ENCODE measurements at places on chromosomes 1 and 21. TPM values are rescaled to one million over a fixed set of nuclear protein-coding genes. Genes with fewer than 3 reads are reported as not detected.

GPR153 gene
- 16.4 TPM for total RNA-seq

OLFML2B gene
- 36.1 TPM for total RNA-seq

OR2L5 gene
- not detected for total RNA-seq

DNA sequence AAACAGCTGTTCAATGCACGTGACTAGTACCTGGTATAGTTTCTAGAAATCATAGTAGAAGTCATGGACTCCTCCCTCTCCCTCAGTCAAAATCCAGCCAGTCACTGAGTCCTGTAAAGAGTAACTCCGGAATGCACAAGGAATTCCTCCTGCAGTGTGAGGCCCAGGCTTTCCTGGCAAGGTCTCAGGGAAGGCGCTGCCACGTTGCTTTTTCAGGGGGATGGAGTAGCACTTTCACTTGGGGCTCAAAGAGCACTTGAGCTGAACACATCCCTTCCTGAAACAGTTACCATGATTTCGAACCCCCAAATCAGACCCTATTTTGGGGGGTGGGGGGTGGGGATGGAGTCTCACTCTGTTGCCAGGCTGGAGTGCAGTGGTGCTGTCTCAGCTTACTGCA, 26.4 kb upstream of the LRRC8D start:
- no peaks in the 10 kb centered on the region for H3K27me3 ChIP-seq
- H3K4me3 ChIP-seq = no peak overlapping the region
- no peak overlapping the region for H3K27ac ChIP-seq
- no peaks in the 10 kb centered on the region for H3K36me3 ChIP-seq
- DNase-seq = no peak
- H3K4me1 ChIP-seq = no peaks in the 10 kb centered on the region

DNA sequence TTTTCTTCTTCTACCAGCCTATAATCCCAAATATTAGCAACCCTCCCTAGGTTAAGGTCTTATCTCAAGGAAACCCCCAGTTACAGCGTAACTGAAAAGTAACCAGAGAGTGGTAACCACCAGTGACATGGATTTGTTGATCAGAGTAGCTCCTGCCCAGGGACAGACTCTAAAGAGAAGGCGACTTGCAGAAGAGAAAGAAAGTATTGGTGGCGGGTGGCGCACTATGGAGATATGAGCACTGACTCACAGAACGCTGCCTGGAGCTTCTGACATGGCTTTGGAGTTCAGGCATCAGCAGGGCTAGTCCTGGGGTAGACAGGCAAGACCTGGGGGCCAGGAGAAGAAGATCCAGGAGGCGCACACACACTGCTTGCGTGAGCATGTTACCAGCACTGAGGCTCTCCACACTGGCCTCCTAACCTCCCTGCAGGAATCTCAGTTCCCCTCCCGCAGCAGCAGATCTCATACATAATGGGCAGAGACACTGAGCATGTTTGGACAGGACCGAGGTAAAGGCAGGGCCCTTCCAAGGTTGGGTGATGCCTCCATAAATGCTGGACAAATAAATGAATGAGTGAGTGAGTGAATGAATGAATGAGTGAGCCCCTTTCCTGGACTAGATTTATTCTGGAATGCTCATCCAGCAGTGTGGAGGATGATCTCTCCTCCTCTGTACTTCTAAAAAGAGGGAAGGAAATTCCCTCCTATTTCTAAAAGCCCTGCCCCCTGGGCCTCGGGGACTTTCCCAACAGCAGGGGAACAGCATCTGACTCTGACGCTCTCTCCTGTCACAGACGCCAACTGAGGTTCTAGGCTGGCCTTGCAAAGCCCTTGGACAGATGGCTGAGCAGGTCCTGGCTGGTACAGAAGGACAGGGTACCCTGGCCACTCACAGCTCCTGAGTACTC, 175.5 kb downstream of the CLIC6 start:
- H3K27ac ChIP-seq = peak overlapping the region; percentile 75
- DNase-seq = no peak
- H3K4me1 ChIP-seq = peaks cover 34% of the 10 kb centered on the region
- no peak overlapping the region for H3K4me3 ChIP-seq
- H3K36me3 ChIP-seq = no peaks in the 10 kb centered on the region

- peaks cover 73% of the 10 kb centered on the region for H3K36me3 ChIP-seq
- H3K27ac ChIP-seq = peak overlapping the region; percentile 96
- DNase-seq = no peak
Observed at GRCh38 chr1:155968670-155969069, 9.7 kb downstream of the ARHGEF2 start.

GRCh38 chr1:237355022-237355421, 313.0 kb downstream of the RYR2 start:
- H3K36me3 ChIP-seq = no peaks in the 10 kb centered on the region
- DNase-seq = no peak
- H3K27ac ChIP-seq = no peak overlapping the region
- no peaks in the 10 kb centered on the region for H3K27me3 ChIP-seq

DNA sequence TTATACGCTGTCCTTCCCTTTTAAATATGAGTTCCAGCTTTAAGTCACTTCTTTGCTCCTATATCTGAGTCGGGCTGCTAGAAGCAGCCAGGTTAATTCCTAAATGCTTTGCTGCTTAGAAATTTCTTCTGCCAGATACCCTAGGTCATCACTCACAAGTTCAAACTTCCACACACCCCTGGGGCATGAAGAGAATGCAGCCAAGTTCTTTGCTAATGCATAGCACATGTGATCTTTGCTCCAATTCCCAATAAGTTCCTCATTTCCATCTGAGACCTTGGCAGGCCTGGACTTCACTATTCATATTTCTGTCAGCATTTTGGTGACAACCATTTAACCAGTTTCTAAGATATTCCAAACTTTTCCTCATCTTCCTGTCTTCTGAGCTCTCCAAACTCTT, 14.5 kb upstream of the APP start:
- no peaks in the 10 kb centered on the region for H3K27me3 ChIP-seq
- H3K4me3 ChIP-seq = no peak overlapping the region
- no peaks in the 10 kb centered on the region for H3K4me1 ChIP-seq
- no peaks in the 10 kb centered on the region for H3K36me3 ChIP-seq
- no peak for DNase-seq

DNA sequence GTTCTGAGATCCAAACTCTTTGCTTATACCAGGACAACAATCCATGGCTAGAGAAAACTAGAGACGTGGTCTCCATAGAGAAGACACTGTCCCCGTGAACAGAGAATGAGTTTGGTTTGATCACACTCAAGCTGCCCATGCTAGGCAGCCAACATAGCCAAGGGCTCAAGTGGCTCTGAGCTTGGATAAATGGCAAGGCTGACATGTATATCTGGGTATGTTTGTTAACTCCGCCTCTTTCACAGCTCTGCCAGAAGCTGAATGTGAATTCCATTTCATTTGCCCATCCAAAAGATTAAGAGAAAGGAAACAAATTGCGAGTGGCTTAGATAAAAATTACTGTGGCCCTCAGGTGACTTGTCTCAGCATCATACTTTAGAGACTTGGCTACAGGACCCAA, 38.0 kb downstream of the ILDR2 start:
- DNase-seq = no peak
- H3K4me3 ChIP-seq = no peak overlapping the region
- H3K4me1 ChIP-seq = no peaks in the 10 kb centered on the region
- H3K27ac ChIP-seq = no peak overlapping the region
- H3K36me3 ChIP-seq = no peaks in the 10 kb centered on the region

- H3K27me3 ChIP-seq = no peaks in the 10 kb centered on the region
- H3K4me3 ChIP-seq = no peak overlapping the region
- no peak for DNase-seq
- no peaks in the 10 kb centered on the region for H3K36me3 ChIP-seq
- H3K4me1 ChIP-seq = no peaks in the 10 kb centered on the region
Observed at GRCh38 chr1:90387805-90388204, 329.3 kb downstream of the BARHL2 start.

DNA sequence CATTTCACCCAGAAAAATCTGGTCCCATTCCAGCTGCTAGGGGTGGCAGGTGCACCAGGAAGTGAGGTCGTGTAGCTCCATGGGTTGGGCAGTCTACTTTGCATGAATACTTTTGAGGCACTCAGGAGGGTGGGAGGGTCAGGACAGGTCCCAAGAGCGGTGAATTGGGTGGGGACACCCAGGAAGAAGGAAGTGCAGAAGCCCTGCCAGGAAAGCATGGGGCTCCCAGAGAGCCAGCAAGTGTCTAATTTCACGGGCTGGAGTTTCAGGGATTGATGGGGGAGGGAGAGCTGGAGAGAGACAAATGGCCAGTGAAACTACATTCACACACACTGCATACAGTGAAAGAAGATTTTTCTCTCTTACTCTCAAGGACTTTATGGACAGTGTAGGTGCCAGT, 137.8 kb downstream of the GALNT2 start:
- peak; percentile 85 for DNase-seq
- no peaks in the 10 kb centered on the region for H3K36me3 ChIP-seq
- no peaks in the 10 kb centered on the region for H3K27me3 ChIP-seq
- H3K4me3 ChIP-seq = no peak overlapping the region
- H3K4me1 ChIP-seq = peaks cover 19% of the 10 kb centered on the region

DNA sequence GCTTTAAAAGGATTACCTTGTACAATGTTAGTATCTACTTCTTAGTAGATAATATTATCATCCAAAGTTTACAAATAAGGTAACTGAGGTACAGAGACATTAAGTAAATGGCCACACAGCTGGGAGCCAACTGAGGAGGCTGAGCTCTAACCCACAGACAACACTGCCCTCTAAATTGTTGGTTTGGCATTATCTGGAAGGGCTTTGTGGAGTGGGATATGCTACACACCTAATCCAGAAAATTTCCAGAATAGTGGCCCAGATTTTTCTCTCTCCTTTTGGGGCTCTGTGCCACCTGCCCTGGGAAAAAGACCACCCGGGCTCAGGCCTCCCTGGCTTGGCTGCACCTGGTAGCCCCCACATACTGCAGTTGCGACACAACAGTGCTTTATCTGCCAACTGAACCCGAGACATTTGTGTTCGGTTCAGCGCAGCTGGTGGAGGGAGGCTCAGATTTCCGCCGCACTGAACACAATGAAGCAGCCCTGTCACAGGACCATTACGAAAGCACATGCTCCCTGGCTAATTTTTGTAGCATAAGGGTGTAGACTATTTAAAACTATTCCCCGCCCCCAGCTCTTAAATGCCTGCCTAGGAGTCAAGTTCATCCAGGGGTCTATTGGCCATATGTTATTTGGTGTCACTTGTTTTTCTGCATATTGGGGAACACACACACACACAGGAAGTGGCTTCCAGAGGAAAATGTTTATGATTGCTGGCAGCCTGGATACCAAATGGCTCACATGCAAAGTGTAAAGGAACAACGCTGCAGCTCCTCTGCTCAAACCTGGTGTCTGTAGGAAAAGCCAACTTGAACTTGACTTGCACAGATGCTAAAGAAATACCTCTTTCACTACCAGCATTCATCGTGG, 92.3 kb upstream of the ESRRG start:
- no peak overlapping the region for H3K27ac ChIP-seq
- no peaks in the 10 kb centered on the region for H3K27me3 ChIP-seq
- H3K36me3 ChIP-seq = no peaks in the 10 kb centered on the region
- no peak for DNase-seq
- H3K4me1 ChIP-seq = no peaks in the 10 kb centered on the region

DNA sequence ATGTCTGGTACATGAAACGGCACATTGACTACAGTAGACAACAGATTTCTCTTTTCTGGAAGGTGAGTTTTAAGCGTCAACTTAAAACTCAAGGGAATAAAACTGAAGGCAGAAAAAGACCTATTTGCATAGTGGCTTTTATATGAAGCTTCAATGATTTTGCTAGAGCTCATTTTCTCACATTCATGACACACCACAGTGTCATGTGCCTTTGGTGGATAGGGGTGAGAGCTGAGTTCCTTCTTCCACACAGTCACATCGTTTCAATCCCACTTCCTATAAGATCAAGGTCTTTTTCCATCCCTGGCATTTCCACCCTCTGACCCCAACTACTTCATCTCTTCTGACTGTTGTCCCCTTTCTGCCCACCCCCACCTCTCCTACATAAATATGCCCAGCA, 31.0 kb downstream of the IL12RB2 start:
- no peak overlapping the region for H3K27ac ChIP-seq
- DNase-seq = no peak
- no peaks in the 10 kb centered on the region for H3K27me3 ChIP-seq
- H3K4me1 ChIP-seq = no peaks in the 10 kb centered on the region
- no peak overlapping the region for H3K4me3 ChIP-seq

GRCh38 chr1:196009362-196009761, 598.9 kb downstream of the KCNT2 start:
- no peak for DNase-seq
- H3K27ac ChIP-seq = no peak overlapping the region
- H3K4me3 ChIP-seq = no peak overlapping the region
- no peaks in the 10 kb centered on the region for H3K27me3 ChIP-seq

Data from left lung (tissue), 14 donors.